ENCODE measurements at places on chromosomes 4 and X.

DNA sequence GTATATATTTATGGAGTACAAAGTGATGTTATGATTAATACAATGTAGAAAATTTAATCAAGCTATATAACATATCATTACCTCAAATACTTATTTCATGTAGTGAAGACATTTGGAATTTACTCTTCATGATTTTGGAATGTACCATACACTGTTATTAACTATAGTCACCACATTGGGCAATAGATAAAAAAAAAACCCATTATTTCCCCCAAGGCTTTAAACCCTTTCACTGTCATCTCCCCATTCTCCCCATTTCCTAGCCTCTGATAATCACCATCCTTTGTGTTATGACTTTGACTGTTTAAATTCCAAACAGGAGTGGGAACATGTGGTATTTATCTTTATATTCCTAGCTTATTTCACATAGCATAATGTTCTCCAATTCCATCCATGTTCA, 2189.1 kb upstream of the AGA start:
- no peak for DNase-seq

- no peak for DNase-seq
Measured at GRCh38 chr4:45910511-45910910, 213.3 kb downstream of the GABRG1 start.

DNA sequence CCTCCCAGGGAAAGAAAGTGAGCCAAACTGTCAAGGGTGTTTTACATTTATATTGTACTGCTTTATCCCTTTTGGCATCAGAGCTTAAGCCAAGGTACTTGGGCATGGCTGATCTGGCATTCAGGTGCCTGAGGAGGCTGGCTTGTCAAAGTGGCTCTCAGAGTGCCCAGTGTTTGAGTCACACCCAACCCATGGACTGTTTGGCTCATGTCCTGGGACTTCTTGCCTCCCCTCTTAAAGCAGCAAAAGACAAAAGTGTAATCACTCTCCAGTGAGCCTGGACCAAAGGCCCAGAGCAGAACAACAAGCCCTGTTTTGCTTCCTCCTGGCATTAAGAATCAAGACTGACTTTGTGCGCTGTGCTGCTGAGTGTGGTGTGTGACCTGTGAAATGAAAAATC, 311.7 kb upstream of the TAPT1 start:
- DNase-seq, result peak; percentile 7

DNA sequence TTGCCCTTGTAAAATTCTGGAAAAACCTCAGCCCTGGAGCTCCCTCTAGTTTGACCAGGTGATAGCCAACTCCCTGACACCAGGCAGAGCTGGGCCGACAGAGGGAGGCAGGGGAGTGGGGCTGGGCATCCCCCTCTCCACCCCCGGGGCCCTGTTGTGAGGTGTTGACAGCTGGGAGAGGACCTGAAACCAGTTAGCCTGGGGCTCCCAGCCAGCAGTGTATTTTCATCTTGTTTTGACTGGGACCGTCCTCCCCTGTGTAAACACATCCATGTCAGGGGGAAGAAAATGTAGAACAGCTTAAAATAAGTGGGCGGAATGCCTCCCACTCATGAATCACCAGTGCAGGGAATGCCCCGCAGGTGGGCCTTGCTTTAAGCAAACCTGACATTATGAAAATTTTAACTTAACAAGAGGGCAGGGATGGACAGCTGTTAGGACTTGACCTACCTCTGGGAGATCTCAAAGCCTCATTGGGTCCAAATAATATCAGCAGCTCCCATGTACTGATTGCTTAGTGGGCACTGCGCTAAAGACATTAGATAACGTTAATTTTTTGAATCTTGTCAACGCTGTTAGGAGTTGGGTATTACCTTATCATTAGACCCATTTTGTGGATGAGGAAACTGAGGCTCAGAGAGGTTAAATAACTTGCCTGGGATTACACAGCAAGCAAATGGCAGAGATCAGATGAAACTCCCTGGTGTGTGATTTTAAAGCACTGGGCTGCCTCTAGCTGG, 45.9 kb downstream of the TSC22D3 start:
- DNase-seq, result no peak

DNA sequence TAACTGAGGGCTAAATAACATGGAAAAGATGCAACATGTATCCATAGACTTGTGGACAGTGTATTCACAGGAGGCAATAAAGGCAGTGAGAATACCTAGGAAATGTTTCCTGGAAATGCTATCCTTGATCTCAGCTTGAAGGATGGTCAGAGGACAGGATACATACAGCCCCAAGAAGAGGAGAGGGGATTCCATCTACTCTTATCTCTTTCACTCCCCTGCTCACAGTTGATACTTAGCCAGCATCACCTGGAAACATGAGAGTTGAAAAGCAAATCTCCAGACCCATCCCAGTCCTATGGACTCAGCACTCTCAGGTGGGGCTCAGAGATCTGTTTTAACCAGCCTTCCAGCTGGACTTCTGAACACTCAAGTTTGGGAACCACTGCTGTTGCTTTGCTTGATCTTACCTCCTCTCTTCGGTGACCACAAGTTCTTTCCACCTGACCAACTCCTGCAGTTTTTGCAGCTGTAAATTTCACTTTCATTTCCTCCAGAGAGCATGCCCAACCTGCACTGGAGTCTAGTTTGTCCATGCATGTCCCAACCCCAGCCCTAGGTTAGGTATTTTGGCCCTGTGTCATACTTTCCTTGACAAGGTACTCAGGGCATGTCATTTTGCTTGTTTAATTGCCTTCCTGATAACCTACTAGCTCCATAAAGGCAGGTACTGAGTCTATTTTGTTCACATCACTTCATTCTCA, 10.4 kb downstream of the RELL1 start:
- no peak for DNase-seq

GRCh38 chr4:53763813-53764597, 172.7 kb upstream of the LNX1 start:
- peak; percentile 87 for DNase-seq

DNA sequence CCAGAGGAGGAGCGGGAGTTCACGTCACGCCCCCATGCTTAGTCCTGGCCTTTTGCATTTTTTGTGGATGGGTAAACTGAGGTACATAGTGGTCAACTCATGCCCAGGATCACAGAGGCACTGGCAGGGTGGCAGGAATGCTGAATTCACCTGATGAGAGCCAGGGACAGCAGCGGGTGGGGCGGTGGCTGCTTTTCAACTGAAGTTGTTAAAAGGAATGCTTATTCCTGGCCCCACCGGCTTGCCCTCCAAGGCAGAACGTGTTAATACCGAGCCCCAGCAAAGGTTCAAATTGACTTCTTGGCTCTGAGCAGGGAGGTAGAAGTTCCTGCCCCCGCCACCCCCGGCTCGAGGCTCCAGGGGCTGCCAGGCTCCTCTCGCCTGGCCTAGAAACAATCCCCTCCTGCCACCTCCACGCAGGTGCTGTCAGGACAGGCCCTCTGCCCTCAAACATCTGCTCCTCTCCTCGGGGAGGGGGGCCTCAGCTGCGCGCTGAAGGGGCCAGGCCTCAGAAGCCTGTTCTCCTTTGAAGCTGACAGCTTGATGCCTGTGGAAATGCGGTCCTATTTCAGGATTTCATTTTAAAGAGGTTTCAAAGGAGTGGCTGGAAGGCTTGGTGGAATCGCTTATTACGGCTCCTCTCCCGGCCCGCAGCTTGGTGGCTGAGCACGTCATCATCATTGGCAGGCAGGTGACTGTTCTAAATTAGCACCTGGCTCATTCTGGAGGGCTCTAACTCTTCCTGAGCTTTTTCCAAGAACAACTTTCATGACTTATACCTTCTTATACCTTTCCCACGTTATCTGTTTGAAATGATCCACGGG, 93.0 kb downstream of the PHKA2 start:
- no peak for DNase-seq

DNA sequence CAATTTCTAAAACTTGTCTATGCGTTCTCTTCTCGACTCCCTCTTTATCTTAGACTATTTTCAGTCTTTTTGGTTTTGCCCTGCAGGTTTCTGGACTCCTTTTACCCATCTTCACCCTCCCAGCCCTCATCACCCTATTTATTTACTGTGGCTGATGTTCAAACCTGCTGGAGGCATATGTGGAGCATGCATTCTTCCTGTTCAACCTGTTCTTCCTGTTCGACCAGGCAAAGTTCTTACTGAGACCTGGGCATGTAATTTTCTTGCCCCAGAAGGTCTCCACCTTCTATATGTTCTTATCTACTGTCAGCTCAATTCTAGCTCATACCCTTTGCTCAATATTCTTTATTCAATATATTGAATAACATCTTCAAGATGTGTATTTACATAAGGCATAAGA, 69.4 kb upstream of the AGA start:
- no peak for DNase-seq

DNA sequence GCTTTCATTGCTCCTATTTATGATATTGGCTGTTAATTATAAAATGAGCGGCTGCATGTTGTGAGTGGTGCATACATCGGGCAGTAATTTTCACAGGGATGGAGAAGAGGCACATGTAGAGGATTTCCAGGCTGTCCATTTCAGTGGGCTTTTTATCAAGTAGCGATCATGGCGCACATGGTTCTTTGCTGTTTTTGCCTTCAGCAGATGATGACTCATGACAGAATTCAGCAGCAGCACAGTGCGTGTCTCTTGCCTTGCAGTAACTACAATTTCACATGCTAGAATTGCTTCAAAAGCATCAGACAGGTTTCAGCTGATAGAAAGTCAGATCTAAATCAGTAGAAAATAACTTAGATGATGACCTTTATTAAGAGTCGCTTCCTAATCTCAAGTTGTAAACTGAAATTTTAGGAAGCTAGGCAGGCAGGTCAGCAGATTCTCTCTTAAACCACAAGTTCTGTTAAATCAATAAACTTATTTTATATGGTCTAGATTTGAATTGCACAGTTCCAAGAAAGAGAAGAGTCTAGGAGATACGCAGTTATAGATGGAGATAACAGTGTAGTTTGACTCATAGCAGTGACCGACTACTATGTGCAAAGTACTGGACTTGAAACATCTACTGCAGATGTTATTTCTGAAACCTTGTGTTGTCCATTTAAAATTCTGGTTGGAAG, 35.8 kb downstream of the LRP2BP start:
- peak; percentile 8 for DNase-seq

- DNase-seq, result peak; percentile 6
Measured at GRCh38 chr4:127055357-127055756, 577.4 kb upstream of the INTU start.

DNA sequence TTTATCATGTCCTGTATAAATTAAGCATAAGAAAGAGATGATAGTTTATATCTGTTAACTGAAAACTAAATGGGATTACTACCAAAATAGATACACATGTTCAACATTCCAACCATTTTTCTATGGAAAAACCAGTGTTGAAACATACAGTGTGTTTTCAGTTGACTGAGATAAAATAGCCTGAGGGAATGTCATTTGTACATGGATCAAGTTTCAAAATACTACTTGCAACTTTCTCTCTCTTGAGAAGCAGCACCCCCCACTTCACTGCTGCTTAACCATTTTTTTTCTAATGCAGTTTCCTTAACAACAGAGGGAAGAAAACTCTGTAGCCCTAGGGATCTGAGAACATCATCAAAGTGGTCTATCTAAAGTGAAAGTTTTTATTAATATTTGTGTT, 70.8 kb downstream of the NPNT start:
- DNase-seq, result peak; percentile 81

GRCh38 chr4:30350288-30350687, 369.9 kb upstream of the PCDH7 start:
- DNase-seq, result no peak

- peak; percentile 51 for DNase-seq
Measured at GRCh38 chr4:72591547-72592454, 22.8 kb upstream of the ADAMTS3 start.

GRCh38 chrX:115939070-115939469, 231.5 kb upstream of the AGTR2 start:
- no peak for DNase-seq

- no peak for DNase-seq
Measured at GRCh38 chrX:48606091-48606490, 8.8 kb downstream of the WDR13 start.

GRCh38 chr4:48781968-48782367, 1.9 kb upstream of the FRYL start:
- DNase-seq, result no peak

DNA sequence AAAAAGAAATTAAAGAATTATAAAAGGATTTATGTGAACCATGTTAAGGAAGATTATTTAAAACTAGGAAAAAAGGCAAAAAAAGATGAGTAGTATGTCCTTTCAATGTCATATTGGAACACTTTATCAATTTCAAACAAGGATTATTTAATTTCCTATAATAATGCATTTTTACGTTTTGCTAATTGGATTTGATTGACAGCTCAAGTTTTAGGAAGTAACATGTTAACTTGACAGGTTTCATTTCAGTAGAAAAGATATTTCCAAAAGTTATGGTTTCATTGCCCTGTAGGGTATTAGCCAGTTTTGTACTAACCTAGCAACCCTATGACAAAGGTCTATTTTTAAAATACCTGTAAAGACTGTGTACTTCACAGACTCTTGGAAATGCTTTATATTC, 379.6 kb upstream of the ZFP42 start:
- no peak for DNase-seq

- no peak for DNase-seq
Measured at GRCh38 chrX:19190902-19191301, 68.6 kb upstream of the ADGRG2 start.

DNA sequence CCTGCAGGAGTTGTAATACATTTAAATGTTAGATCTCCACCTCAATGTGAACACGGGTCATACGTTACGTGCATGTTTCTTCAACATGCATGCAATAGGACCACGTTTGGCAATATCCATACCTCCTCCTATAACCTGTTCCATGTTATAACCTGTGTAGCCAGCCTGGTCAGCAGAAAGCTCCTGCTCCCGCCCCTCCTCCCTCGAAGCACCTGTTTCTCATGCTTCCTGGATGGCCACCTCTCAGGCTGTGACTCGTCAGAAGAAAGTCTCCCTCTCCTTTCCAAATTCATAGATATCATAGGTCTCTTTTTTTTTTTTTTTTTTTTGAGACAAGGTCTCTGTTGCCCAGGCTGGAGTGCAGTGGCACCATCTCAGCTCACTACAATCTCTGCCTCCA, 96.5 kb downstream of the HMX1 start:
- no peak for DNase-seq
